ENCODE measurements at places on chromosomes 12 and 14.
A peak's percentile ranks its signal among the peaks of the same experiment; 100 is the strongest.

DNA sequence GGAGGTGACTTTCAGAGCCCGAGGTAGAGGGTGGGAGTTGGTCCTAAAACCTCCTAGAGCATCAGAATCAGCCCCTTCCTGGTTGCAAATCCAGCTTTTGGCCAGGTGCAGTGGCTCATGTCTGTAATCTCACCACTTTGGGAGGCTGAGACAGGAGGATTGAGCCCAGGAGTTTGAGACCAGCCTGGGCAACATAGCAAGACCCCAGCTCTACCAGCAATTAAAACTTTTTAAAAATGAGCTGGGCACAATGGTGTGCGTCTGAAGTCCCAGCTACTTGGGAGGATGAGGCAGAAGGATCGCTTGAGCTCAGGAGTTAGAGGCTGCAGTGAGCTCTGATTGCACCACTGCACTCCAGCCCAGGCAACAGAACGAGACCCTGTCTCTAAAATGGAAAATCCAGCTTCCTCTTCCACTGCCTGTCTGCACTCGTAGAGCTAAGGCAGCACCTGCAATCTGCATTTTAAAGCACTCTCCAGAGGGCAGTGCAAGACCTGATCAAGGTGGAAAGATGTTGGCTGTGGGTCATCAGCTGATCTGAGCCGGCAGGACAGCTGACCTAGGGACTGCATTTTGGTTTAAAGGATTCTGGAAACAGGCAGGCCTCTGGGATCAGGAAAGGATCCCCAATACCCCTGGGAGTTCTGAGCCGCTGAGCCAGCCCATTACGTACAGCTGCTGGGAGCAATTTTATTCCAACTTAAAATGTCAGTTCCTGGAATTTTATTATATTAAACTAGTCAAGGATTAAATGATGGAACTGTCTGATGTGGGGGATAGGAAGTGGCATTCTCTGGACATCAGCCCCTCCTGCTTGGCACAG is 1.8 kb upstream of the TESC start:
- DNase-seq = no peak

DNA sequence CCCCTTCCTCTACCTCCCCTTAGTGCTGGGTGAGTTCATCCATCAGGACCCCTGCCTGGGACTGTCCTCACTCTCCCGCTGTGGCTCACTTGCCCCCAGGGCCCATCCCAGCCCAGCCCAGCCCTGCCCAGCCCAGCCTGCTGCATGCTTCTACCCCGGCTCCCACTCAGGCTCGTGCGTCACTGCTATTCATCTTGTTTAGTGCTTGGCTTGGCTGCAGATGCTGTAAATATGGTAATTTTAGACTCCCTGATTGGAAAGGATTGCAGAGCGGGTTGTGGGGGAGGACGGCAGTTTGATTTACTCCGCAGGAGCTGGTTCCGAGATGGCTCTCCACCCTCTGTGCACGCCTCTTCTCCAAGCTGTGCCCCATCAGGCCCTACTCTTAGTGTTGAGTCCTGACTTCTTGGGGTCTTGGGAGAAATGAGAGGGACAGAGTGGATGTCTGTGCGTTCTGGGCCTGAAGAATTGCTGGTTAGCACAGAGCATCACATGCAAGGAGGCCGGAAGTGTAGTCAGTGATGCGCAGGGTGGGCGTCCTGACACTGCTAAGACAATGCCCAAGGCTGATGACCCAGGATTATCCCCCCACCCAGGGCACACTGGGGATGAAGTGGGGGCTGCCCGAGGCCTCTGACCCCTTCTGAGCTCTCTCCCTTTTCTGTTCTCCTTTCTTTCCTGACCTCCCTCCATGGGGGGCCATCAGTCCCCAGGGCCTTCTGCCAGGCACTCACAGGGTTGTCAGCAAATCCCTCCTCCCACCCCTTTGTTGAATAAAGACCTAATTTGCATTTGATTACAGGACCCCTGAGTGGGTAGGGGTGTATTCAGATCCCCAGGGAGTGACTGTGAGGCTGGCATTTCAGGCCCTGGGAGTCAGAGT is 244.4 kb downstream of the ZFP36L1 start:
- DNase-seq = no peak

DNA sequence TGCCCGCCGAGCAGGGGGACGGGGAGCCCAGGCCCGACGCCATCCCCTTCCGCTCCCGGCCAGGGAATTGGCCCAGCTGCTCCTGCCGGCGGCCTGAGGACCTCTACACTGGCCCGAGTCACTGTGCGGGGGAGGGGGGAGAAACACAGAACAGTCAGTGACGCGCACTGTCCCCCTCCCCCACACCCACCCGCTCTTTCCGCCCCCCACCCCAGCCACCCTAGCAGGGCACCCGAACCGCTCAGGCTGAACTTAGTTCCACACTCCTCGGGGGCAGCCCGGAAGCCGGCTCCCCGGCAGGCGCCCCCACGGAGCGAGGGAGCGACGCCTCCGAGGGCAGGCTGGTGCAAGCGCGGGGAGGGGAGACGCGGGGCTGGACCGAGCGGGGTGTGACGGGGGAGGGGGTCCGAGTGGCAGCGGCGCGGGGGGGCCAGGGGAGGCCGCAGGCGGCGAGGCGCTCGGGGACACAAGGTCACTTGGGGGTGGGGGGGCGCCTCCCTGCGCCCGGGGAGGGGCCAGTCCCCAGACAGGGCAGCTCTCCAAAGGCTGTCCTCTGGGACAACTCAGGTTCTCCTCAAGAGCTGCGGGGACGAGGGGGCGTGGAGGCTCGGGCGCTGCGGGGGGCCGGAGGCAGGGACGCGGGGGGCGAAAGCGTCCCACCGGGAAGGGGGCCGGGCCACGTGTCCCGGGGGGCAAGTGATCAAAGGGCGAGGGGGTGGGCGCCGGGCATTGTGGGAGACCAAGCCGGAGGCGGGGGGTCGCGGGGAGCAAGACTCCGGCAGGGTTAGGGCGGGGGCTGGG is 648 bp downstream of the CHD4 start:
- peak; percentile 46 for DNase-seq

- DNase-seq = no peak
Measured at GRCh38 chr14:32661216-32661615, 277.5 kb upstream of the NPAS3 start.

DNA sequence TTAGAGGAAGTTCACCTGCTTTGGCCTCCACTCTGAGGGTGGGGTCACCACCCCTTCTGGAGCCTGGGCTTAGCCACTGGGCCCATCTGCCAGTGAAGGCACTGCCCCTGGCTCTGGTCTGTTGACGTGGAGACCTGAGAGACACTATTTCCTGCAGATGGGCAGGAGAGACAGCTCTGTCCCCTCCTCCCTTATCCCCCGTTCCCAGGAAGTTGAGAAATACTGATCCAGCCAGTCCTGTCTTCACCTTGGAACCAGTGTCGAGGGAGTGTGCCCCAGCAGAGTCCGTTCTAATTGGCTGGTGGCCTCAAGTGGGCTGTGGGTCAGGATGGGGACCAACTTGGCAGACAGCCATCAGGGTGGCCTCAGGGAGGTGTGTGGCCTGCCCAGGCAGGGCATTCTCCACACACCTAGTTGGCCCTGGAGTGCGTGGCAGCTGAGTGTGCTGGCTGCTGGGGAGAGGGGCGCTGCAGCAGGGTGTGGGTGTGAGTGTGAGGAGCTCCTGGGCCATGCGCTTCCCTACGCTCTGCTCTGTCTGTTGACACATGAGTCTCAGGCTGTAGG is 25.4 kb downstream of the CLSTN3 start:
- no peak for DNase-seq

DNA sequence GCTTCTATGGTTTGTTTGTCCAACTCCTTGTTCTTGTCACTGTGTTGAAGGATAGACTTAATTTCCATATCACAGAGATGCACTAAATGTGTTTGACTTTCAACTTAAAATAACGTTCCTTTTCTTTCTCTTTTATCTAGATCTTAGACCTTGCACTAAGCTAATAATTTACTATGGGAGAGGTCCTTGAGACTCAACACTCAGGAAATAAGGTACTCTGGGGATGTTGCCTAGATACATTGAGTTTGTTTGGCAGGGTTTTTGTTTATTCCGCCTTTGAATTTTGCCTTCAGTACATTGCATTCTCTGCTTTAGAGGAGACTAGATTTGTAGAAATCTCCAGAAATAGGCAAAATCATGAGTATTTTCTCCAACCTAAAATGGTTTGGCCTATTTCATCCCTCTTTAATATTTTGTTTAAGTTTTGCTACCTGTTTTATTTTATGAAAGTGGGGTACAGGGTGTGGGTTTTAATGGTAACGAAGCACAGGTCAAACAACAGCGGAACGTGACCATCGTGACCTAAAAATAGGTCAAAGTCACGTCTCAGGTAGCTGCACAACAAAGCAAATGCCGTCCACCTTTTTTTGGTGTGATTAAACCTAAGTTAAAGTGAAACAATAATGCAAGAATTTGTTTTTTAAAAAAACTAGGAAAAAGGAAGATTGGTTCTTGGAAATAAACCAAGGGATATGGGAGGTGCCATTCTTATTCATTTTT is 115.3 kb upstream of the CPSF6 start:
- no peak for DNase-seq

GRCh38 chr14:100532906-100533655 is 54.1 kb downstream of the BEGAIN start:
- DNase-seq = no peak

DNA sequence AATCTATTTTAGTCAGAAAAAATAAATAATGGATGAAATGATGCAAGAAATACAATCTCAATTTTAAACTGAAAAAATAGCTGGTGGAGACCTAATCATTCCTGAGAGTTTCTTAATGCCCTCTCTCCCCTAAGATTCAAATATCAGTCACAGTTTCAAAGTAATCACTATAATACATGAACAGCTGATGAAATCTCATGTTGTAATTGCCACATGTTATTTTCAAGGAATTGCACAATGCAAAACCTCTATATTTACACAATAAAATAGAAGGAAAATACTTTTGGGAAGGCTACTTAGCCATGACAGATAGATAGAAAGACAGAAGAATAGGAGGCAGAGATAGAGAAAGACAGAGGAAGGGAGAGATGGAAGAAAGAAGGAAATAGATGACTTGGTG is 18.2 kb downstream of the IFNG-AS1 start:
- DNase-seq = no peak

DNA sequence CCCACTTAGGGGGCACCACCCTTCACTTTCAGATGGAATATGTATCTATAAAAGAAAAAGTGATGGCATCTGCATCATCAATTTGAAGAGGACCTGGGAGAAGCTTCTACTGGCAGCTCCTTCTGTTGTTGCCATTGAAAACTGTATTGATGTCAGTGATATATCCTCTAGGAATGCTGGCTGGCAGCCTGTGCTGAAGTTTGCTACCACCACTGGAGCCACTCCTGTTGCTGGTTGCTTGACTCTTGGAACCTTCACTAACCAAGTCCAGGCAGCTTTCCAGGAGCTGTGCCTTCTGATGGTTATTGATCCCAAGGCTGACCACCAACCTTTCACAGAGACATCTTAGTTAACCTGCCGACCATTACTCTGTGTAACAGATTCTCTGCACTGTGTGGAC is 44.7 kb downstream of the RIMKLB start:
- DNase-seq = no peak

- DNase-seq = no peak
Measured at GRCh38 chr14:89249065-89249695, 167.9 kb downstream of the FOXN3 start.

DNA sequence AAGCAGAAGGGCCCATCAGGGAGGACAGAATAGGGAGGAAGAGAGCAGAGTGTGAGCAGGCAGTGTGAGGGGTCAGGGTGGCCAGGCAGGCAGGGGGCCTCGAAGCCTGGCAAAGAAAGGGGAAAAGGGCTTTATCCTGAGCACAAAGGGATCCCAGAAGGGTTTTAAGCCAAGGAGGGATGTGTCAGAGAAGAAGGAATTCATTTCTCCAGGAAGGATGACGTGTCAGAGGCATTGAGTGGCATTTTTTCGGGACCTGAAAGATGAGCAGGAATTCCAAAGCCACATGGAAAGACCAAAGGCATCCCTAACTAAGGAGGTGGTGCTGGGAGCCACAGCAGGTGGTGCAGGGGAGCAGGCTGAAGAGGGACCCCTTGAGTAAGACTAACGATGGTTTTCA is 132.1 kb downstream of the DICER1 start:
- DNase-seq = no peak

GRCh38 chr14:30621354-30621939 is 672 bp upstream of the SCFD1 start:
- DNase-seq = no peak

DNA sequence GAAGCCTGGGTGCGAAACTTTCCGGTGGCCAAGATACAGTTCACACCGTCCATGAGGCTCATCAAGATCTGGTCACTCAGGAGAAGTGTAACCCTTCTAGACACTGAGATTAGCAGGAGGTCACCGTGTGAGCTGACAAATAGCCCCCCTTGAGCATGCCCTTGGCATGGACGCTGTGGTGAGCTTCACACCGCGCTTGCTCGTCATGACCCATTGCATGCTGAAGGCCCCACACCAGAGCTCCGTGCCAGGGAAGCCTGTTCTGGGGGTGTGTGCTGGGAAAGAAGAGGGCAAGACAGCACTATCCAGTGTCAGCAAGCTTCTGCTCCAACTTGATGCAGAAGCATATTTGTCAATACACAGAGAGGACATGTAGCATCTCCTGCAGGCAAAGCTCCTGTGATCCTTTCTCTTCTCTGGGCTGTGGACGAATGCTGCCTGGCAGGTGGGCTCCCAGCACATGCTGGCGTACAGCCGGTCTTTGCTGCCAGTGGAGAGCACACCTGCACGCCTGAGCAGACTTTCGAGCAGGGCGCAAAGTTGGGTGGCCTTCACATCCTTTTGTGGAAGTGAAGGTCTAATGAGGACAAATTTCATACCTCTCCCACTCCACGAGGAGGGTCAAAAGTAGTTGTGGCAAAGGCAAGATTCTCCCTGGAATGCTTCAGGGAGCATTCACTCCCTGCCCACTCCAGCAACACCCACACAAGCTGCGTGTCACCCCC is 126.9 kb upstream of the FKBP4 start:
- DNase-seq = no peak

GRCh38 chr12:50927766-50928224 is 24.5 kb upstream of the HIGD1C start:
- no peak for DNase-seq

DNA sequence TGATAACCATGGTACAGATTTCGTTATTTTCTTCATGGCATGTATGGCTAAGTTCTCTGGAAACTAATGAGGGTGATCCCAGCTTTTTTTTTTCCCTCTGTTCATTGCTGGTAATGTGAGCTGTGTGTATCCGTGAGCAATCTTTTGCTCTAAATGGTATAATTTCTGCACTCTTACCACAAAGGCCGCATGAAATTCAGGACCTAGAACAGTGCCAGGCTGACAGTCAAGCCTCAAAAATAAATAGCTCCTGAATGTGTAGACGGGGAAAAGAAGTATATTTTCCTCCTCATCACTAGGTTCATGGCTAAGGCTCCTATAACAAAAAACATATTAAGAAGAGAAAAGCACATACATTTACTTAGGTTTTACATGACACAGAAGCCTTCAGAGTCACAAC is 140.2 kb upstream of the RMST start:
- no peak for DNase-seq

- no peak for DNase-seq
Measured at GRCh38 chr12:109739747-109740693, 26.4 kb downstream of the FAM222A start.
